Stimulated activated CD4-positive, alpha-beta T cell treated with anti-CD3 and anti-CD28 coated beads, Interleukin-2, amount 100 ng/mL, for 24 hours (primary cell): ENCODE measurements at places on chromosomes 7 and 10.
A peak's percentile ranks its signal among the peaks of the same experiment; 100 is the strongest.

- no peak for DNase-seq
Measured at GRCh38 chr7:159071260-159071659, 73.4 kb downstream of the VIPR2 start.

DNA sequence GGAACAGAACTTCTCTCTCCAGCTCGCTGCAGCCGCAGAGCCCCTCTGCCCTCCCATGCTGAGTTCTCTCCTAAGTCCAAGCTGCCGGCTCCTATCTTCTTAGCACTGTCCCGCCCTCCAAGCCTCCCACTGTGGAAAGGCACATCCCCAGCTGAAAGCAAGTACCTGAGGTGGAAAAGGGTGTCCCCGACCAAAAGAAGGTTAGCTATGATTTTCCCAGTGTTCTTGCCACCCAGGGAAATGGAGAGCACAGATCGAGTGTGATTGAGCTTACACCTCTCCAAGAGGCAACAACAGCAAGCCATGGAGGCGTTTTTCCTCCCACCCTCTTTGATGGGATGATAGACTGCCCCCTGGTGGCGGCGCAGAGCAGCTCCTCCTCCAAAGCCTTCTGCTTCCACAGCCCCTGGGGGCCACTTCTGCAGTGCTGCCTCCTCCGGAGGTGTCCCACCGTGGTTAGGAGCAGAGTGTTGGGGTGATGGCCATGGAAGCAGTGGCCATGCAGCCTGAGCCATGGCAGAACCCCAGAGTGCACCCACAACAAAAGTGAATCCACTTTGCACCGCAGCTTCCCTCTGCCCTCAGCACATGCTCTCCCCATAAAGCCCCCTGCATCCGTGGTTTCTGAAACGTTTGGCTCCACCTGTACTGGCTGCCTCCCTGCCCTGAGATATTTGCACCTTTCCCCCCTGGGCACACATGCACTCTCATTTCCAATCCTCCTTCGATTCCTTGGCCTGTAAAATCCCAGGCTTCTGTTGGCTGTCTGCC is 143.1 kb upstream of the STK17A start:
- peak; percentile 66 for DNase-seq

- DNase-seq: no peak
Measured at GRCh38 chr10:34835908-34836508, 20.9 kb upstream of the PARD3 start.

GRCh38 chr7:107180378-107180777 is 11.6 kb downstream of the HBP1 start:
- peak; percentile 71 for DNase-seq

GRCh38 chr10:43746906-43747305 is 98.2 kb upstream of the ZNF32 start:
- DNase-seq: no peak
